ENCODE measurements at places on chromosomes 6 and 20.

DNA sequence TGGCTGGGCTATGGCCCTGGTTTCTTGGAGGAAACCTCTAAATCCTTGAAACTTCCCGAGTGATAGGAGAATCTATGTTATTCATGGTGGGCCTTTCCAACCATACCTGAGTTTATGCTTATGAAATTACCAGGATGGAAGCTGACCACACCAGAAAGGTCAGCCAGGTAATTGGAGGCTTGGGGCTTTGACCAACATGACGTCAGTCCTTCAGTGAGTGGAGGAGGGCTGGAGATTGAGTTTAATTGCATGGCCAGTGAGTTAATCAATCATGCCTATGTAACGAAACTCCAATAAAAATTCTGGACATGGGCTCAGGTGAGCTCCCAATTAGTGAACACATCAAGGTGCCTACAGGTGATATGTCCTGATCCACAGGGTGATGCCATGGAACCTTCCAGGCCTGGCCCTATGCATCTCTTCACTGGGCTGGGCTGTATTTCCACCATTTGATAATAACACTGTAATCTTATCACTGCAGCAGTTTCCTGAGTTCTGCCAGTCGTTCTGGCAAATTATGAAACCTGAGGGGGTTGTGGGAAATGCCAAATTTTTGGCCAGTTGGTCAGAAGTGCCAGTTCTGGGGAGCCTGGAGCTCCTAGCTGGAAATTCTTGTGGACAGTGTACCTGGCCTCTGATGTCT lies 106.5 kb downstream of the CDH26 start:
- DNase-seq, result no peak

DNA sequence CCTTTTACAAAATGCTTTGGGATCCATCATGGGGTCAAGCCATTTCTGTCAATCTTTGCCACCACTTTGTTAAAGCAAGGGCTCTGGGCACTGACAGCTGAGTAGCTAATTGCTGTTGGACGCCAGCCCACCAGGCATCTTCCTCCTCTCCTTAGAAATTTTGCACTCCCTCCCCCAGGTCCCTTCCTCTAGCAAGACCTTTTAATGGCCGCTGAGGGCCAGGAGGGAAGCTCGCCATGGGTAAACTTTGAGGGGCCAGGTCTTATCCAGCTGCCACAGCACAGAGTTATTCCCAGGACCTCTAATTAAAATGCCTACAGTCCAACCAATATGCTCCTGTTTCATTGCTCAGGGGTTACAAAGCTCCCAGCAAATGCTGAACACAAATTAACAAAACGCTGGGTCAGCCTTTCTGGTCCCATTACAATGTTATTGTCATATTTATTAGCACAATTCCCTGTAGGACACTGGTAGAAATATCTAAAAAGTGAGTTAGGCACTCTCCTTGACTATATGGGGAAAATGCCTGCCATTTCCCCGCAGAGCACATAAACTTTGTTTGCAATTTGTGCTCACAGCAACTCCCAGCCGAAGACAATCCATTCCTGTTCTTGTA lies 16.8 kb downstream of the SCML4 start:
- DNase-seq, result no peak

- DNase-seq, result no peak
Measured at GRCh38 chr6:54876871-54877270, 30.3 kb downstream of the FAM83B start.

- DNase-seq, result no peak
Measured at GRCh38 chr20:20037960-20038359, 14.3 kb downstream of the CRNKL1 start.

DNA sequence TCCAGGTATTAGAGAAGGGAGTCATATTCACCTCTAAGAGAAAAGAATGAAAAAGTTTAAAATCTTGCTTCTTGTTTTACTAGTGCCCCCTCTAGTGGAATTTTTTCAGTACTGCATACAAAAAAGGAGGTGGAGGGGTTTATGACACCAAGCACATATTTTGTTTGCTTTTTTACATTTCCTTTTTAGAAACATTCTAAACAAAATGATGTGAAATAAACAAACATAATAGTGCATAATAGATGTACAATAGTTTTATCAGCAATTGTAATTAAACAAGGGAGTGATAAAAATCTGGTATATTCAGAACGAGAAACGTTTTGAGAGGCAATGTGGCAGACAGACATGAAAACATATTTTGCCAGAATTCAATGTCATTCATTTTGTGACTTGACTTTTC lies 111.0 kb upstream of the TFAP2D start:
- DNase-seq, result peak; percentile 46

DNA sequence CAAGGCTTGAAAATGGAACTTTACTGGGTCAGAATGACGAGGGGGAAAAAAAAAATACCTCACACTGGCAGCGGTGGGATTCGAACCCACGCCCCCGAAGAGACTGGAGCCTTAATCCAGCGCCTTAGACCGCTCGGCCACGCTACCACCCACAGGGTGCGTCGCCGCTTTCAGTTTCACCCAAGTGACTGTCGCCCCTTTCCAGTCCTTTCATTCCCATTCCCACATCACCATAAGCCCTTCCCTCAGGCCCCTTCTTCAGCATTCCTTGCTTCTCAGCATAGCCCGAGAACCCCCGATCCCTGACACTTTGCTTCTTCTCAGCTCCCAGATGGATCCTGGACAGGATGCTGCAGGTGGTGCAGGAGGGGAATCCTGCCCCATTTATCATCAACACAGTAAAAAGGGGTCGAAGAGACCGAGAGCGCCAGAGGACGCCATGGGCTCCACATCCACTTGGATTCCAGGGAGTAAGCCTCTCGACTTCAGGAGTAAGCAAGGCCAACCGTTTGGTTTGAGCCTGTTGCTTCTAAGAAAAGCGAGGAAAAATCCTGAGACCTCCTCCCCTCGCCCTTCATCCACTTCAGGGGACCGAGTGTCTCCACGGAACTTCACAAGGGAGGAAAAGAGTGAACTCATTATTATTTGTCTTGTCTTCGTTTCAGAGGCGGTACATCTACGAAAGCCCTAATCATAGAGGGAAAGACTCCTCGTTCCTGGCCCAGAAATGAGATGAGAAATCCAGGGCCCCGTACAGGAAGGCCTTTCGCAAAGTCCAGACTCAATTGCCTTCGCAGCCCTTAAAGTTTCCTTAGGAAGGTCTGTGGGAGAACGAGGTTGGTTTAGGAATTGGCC lies 20.0 kb upstream of the TRIM27 start:
- DNase-seq, result peak; percentile 76

All from NCI-H2081 (cell line).